ENCODE measurements at places on chromosomes 5 and 9.

GRCh38 chr5:168055961-168056360, 235.5 kb upstream of the WWC1 start:
- no peak for DNase-seq

GRCh38 chr5:33336891-33337636, 103.7 kb upstream of the TARS1 start:
- no peak for DNase-seq

- DNase-seq, result no peak
Measured at GRCh38 chr9:113953531-113953930, 77.4 kb downstream of the ZNF618 start.

GRCh38 chr5:5939759-5940370, 438.5 kb downstream of the MED10 start:
- no peak for DNase-seq

- no peak for DNase-seq
Measured at GRCh38 chr5:174338185-174339010, 292.9 kb downstream of the NSG2 start.

DNA sequence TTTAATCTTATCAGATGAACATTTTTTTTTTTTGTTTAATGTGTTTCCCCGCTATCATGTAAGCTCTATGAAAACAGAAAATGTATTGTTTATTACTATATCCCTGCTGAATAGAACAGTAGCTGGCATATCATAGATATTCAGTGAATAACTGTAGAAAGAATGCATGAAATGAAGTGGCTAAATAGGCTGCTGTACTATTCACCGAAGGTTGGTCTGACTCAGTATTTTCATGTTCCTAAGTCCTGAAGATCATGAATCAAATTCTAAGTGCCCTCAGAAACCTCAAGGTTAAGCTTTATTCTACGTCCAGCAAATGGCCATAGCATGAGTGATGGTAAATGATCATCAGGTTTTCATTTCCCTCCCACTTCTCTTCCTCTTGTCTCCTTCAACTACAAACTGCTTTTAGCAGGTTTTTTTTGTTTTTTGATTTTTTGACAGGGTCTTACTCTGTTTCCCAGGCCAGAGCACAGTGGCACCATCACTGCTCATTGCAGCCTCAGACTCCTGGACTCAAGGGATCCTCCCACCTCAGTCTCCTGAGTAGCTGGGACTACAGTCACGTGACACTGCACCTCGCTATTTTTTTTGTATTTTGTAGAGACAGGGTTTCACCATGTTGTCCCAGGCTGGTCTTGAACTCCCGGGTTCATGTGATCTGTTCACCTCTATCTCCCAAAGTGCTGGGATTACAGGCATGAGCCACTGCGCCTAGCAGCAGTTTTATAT, 19.1 kb upstream of the ZFAND5 start:
- DNase-seq, result no peak

- DNase-seq, result no peak
Measured at GRCh38 chr5:176413255-176413565, 3.1 kb downstream of the CLTB start.

DNA sequence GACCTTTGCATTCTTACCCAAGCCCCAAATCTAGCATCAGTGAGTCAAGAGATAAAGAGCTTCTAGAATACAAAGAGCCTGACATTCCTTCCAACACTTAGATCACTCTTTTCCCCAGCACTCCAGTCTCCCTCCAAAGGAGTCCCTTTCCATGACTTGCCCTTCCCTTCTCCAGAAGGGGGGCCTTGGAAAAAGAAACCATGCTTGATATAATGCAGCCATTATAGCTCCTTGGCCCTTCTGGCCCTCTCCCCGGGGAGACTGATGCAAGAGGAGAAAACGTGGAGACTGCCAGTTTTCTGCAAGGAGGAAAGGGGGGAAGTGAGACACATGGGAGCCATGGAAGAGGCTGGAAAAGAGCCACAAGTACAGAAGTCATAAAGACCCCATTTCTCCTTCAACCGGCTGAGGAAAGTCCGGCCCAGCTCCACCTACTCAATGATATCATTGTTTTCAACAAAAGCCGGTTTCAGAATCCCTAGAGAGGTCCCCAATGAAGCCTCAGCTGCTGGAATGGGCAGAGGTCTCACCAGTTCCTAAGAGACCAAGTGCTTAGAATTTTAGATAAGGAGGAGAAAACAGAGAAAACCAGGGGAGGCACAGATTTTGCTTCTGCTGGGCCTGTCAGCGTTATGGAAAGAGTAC, 29.0 kb downstream of the ADAM19 start:
- no peak for DNase-seq

DNA sequence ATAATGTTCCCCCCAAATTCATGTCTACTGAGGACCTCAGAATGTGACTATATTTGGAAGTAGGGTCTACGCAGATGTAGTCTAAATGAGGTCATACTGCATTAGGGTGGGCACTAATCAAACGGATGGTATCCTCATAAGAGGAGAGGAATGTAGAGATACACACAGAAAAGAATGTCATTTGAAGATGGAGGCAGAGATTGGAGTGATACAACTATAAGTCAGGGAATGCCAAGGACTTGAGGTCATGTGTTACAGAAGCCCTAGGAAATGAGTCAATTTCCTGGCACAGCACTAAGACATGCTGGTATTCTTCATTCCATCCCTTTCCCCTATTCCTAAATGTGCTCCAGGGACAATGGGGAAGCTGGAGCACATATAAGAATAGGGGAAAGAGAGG, 758 bp upstream of the PDCD1LG2 start:
- DNase-seq, result no peak

- no peak for DNase-seq
Measured at GRCh38 chr9:24708814-24709213, 163.1 kb upstream of the IZUMO3 start.

GRCh38 chr5:176790941-176791340, 19.4 kb upstream of the UNC5A start:
- no peak for DNase-seq
